Smooth muscle cell of the brain vasculature (primary cell): ENCODE measurements at places on chromosomes 2 and 18.

DNA sequence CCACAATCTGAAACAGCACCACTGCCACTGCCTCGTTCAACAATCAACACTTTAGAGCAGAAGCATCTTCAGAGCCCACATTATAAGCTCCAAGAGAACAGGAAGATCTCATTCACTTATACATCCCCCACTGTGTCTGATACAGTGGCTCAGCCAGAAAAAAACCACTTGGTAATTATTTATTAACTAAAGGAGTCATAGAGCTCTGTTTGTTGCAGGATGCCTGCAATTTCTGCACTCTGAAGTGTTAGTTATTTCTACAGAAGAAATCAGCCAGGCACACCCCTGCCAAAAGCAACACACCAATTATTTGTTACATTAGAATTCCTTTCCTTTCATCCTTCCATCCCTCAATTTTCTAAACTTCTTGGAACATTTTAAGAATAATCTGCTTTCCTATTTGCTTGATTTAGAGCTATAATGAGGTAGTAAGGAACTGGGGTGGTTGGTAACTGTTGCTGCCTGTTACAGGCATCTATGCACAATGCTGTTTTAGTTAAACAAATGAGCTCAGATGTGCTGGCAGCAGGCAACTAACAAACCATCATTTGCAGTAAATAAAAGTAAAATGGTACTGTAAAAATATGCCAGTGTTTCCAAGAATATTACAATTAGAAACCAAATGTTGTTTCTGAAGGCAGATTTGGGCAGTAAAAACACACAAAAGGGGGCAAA lies 59.9 kb downstream of the DYM start:
- no peak for DNase-seq

DNA sequence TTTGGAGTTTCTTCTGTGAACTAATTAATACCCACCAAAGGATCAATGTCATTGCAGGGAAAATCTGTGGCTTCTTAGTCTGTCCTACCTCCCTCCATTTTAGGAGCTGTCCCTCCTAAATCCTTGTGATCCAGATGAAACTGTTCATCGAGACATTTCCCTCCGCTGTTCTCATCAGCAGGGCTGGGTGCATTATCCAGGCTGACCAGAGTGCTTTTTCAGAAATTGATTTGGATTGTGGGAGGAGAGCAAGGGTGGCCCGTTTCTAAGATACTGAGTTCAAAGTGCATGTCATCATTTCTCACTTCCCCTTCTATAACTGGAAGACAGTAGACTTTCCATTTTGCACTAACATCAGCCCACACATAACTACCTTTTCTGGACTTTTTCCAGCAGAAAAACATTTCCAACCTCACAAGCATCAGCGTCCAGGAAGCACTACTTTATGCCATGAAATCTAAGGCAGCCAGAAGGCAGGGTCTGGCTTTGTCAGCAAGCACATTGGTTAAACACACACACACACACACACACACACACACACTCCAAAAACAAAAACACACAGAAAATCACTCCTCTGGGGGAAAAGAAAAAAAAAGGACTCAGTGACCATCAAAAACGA lies 94.1 kb downstream of the ANKRD44 start:
- no peak for DNase-seq

DNA sequence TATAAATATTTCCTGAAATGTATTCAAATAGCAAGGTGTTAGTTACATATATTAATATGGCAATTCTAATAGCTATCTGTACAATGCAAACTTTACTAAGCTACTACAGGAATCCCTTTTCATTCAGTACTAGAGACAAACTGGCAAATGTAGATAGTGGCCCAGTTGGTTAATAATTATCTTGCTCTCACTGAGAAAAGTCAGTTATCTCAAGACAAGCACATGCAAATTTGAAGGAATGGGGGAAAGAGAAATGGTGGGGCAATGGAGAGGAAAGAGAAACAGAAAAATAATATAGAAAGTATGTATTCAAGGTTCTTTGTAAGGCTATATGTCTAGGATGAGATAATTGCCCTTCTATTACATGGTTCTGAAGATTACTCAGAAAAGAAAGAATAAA lies 280.0 kb downstream of the FIGN start:
- DNase-seq = no peak

DNA sequence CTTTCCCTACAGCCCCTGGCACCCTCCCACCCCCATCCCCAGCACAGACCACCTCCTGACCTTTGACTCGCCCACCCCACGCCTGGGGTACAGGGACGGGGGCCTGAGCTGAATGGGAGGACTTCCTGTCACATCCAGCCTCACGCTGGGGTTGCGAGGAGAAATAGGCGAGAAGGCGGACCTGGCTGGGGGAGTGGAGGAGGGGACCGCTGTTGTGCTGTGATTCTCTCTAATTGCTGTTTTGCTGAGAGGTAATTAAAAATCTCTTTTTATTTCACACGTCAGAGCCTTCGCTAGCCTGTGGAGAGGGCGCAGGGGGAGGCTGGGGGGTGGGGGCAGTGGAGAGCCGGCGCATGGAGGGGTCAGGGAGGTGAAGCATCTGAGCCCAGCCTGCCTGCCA lies 9.7 kb upstream of the ECEL1 start:
- DNase-seq = no peak

- DNase-seq = no peak
Observed at GRCh38 chr2:64880193-64880951, 108.8 kb upstream of the SLC1A4 start.

DNA sequence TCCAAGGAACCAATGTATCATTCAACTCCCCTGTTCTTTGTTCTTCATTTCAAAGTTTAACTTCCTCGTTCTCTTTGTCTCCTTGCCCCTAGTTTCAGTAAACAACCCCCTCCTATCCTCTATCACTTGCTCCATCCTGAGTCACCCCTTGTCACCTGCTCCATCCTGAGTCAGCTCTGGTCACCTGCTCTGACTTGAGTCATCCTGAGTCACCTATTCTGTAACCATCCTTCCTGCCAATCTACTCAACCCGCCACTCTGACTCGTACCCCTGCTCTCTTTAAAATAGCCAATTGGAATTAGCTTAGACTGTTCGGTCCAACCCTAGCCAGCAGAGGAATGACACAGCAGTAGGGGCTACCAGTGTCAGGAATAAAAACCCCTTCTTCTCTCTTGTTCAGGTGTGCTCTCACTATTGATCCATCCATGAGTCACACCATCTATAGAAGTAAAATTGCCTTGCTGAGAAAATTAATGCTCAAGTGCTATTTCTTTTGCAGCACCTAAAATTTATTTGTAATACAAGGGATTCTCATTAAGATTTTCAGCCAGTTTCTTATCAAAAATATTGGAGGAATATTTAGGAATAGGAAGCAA lies 326.8 kb downstream of the AKAIN1 start:
- no peak for DNase-seq

DNA sequence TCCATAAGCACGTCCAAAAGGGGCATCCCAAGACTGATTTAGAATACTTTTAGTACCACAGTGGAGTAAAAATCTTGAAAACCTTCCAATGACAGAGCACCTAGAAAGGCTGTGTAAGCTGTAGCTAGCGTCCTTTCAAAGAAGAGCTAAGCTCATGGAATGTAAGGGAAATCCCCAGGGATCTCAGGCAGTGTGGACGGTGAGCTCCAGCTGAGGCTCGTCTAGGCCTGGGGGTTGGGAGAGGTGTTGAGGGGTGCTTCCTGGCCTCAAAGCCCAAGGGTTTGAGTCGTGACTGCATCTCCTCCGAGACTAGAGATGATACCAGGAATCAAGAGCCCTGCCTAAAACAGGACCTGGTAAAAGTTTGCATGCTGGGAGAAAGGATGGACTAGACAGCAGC lies 7.6 kb downstream of the CTIF start:
- no peak for DNase-seq

DNA sequence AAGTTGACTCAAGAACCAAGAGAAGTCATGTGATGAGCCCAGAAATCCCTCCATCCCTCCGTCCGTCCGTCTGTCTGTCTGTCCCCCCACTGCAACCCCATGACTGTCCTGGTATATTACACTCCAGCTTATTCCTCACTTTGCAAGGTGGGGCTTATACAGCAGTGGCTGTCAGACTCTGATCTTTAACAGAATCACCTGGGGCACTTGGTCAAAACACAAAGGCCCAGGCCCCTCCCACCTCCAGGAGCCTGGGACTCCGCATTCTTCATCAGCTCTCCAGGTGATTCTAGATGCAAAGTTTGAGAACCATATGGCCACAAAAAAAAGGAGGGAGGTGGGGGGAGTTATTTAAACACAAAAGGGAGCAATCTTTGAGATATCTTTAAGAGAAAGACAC lies 61.4 kb downstream of the MYO5B start:
- no peak for DNase-seq

GRCh38 chr2:64326578-64327050 lies 127.3 kb upstream of the LGALSL start:
- no peak for DNase-seq

DNA sequence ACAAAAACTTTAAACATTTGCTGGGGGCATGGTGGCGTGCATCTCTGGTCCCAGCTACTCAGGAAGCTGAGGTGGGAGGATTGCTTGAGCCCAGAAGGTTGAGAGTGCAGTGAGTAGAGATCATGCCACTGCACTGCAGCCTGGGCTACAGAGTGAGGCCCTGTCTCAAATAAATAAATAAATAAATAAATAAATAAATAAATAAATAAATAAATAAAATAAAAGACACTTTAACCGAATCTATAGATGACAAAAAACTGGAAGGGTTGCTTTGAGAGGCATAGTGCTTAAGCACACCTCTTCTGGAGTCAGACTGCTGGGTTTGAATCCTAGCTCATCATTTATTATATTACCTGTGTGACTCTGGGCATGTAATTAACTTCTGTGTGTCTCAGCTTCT lies 21.2 kb upstream of the CHN1 start:
- DNase-seq = no peak

DNA sequence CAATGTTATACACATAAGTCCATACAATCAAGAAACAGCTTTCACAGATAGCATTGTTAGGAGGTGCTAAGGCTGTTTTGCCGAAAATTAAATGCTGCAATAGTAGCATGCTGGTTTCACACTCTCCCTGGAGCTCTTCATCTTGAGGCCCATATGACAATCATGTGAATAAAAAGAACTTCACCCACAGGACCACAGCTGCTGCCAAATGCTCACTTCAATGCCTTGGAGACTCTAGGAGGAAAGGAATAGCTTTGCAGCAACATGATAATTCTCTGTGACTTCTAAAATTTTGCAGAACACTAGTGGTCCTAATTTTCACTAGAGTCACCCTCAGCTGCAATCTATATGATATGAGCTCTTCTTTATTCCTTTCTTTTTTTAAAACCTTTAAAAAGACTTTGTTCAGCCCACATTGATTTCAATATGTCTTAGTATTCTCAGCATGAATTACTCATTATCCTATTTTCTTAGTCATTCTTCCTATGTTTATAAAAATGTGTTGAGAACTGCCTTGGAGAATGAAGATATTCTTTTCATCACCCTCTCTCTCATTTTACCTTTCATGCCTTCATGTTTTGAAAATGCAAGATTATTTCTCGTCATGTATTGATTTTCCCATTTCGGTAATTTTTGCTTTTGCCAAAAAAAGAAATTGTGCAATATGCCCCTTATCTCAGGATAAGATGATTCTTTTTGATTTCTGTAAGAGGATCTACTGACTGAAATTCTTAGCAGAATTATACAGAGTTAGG lies 108.2 kb downstream of the PDE1A start:
- DNase-seq = no peak

GRCh38 chr2:132414081-132414480 lies 2.5 kb upstream of the GPR39 start:
- no peak for DNase-seq

DNA sequence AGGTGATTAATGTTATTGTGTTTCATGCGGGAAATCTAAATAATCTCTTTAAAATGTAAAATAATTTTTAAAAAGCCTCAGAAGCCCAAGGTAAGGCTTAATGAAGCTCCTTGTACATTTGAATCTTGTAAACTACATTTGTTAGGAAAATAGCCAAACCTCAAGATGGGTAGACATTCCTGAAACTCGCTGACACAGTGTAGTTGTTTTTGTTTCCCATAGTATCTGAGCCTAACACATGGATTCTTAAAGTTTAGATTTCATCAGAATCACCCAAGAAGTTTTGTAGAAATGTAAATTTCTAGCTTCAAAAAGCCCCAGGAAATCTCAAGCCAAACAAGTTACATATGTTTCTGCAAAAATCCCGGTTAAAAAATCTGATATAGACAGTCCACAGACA lies 1221.1 kb upstream of the ACVR2A start:
- no peak for DNase-seq

GRCh38 chr2:169397697-169398096 lies 35.4 kb upstream of the LRP2 start:
- DNase-seq = peak; percentile 2
